ENCODE measurements at places on chromosomes 13 and 19. TPM values are rescaled to one million over a fixed set of nuclear protein-coding genes. Genes with fewer than 3 reads are reported as not detected.

DNA sequence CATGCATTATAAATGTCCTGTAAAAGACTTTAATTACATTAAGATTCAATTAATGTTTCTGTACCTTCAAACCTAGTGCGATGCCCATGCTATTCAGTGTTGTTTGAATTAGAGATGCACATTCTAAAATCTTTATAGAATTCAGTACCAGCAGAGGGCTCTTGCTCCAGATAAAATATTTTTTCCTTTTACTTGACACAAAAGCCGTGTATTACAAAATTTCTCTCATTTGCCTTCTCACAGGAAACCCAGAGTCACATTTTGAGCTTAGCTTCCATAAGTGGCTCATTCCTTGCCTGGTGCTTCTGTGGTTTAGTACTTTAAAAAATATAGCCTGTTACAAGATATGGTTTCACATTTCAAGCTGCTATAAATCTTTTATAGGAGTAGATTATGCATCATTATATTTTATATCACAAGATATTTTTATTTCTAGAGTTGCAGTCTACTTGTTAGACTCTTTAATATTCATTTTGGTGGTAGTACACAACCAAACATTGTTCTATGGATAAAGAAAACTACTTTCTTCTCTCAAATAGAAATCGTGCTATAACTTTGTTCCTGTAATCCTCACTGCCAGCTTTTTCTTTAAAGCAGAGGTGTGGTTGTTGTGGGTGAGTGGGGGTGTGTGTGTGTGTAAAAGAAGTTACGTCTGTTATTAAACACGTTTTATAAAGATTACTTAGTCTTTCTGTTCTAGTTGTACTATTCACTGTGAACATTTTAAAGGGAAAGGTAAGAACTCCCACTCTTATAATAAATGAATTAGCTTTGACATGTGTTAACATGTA, 101.4 kb downstream of the RNF17 start:
- peak; percentile 5 for DNase-seq

GRCh38 chr13:36758345-36758744, 60.7 kb upstream of the RFXAP start:
- no peak for DNase-seq

The APOC4 gene
- total RNA-seq = not detected

- no peak for DNase-seq
These were observed 12.1 kb downstream of the HSPH1 start for GRCh38 chr13:31149604-31150003.

The ACP4 gene
- not detected for total RNA-seq

- DNase-seq = peak; percentile 67
These were observed 23.6 kb downstream of the SOHLH2 start for GRCh38 chr13:36190771-36191170.

The ZNF575 gene
- total RNA-seq = not detected

DNA sequence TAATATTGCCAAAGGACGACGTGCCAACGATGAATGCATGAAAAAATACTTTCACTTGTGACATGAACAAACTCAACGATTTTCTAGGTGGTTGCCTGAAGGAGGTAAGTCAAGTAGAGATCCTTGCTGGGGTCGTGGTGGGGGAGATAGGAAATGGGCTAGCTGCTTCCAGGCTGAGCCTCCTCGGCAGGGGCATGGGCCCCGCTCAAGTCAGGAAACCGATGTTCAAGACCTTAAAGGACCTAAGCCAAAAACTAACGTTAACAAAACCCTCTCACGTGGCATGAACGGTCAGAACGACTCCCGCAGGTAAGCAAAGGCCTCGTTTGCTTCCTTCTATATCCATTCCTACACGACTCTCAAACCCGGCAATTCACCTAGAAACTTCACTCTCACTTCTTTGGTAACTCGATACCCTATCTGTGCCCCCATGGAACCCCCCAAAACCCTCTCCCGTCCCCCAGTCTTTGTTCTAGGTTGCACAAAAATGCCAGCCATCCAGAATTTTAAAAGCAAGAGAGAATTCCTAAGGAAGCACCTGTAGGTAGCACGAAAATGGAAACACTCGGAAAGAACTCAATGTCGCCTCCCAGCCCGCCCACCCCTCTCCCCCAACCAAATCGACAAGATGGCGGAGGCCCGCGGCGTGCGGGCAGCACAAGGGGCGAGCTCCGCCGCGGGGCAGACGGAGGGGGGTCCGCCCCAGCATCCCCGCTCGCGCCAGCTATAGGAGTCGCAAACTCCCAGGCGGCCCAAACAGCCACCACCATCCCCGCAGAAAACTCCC, 13.6 kb downstream of the ACP4 start:
- no peak for DNase-seq

DNA sequence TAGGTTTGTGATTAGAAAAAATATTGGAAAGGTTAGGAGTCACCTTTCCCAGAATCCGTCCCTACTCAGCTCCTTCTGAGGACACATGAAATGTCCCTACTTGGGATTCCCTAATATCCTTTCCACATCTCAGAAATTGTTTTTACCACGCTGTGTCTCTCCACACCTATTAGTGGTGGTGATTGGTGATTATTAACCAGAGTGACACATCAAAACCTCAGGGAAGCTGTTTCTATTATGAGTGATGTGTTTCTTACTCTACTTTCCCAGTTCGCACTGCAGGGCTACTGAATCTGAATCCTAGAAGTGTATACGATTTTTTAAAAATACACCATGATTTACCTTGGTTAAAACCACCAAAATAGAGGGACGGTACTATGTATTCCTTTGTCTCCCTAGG, 460.8 kb downstream of the TBC1D4 start:
- DNase-seq = no peak

DNA sequence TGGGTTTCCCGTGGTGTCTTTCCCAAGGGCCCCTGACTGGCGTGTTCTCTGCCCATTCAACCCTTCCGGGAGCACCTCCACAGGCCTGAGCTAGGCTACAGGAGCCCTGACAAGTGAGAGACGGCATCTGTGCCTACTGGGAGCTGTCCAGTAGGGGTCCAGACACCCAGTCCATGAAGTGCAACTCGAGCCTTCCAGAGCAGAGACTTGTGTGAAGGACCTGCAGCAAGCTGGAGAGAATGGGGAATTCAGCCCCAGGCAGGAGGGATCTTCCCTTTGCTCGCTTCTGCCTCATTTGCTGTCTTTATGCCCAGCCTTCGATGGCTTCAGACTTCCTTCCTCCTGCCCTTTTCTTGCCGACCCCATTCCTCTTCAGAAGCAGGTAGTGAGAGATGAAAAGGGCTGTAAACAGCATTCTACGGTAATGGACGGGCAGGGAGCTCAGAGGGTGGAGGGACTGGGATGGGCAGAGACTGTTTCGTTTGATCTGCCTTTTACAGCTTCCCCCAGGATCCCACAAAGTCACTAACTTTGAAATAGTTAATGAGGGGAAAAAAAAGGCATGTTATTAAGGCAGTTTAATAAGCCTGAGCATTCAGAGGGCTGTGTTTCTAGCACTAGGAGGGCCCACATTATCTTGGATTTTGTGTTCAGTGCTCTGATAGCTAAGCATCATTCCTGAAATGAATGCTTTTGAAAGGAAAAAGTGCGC, 327.6 kb downstream of the FGF9 start:
- DNase-seq = no peak

DNA sequence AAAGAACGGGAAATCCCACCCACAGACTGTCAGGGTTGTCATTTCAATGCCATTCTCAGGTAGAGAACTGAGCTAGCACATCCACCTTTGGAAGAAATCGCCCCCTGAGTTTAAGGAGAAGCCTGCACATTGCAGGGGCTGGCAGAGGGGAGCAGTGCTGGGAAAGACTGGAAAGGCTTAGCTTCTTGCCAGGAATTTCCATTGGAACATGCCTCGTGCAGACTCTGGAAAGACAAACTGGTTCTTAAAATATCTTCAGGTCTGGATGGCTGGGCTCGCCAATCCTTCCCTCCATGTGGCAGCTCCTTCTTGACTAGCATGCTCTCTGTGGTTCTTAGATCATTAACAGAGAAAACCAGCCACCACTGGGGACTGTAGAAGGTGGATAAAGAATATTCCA, 414.1 kb downstream of the TSHZ3 start:
- DNase-seq = no peak

- DNase-seq = no peak
These were observed 31.2 kb upstream of the EPHX3 start for GRCh38 chr19:15263361-15263985.

- no peak for DNase-seq
These were observed 1.1 kb downstream of the CCDC97 start for GRCh38 chr19:41311072-41311471.

DNA sequence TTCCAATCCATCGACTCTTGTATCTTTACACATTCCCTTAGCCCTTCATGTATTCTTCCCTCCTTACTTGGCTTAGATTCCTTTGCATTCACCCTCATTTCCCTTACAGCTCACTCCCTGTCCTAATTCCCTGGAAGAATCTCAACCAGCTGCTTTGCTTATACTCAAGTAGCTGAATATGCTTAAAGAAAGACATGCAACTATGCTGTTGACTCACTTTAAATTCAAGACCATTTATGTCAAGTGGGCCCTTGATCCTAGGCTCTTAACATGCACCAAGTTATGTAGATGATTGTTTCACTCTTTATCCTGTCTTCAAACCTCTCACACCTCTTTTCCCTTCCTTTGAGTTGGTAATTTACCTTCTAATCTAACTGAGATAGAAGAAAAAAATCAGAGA, 7.4 kb downstream of the CCDC122 start:
- no peak for DNase-seq

DNA sequence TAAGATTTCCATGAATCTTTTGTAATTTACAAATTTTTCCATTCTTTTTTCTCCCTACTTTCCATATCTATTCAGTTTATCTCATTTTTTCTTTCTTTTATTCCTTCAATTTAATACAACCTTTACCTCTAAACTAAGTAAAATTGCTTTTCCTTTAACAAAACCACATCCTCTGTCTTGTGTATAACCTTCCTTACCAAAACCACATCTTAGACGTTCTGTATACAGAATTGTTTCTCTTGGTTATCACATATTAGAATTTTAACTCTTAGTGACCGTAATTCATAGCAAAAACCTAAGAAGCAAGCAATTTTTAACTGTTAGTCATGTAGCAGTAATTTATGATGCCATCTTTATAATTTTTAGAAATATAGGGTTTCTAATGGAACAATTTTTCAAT, 15.0 kb downstream of the PPP5C start:
- DNase-seq = no peak

The ZNF763 gene
- 0.69 TPM for total RNA-seq

DNA sequence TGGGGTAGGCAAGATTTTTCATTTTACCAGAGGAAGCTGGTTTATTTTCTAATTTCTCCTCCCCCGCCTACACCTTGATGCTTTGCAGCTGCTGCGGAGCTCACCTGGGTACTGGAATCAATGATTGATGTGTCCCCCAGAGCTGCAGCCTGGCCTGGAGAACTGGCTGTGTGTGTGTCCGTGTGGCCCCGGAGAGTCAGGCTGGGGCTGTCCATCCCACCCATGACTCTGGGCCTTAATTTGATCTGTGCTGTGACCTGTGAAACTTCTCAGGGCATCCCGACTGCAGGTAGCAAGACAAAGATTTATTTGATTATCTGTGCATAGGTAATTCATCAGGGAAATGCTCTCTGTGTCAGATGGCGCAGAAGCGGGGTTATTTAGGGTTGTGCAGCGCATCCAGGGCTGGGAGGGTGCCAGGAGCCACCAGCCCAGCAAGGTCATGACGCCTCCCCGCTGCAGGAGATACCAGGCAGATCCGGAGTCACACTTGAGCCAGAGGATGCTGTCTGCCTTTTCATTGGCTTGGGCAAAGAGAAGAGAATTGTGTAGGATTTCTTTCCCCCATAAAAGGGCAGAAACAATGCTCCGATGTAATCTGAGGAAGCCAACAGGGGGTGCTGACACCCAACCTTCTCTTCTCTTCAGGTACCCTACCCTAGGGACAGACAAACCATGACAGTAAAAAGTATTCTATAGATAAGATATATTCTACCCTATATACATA, 346.6 kb downstream of the TSHZ3 start:
- no peak for DNase-seq

DNA sequence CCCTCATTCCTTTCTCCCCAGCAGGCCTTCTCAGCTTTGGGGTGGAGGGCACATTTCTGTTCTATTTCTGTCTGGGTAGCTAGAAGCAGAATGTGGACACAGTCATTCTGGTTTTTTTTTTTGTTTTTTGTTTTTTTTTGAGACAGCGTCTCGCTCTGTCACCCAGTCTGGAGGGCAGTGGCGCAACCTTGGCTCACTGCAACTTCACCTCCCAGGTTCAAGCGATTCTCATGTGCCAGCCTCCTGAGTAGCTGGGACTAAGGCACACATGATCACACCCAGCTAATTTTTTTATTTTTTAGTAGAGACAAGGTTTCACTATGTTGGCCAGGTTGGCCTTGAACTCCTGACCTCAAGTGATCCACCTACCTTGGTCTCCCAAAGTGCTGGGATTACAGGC, 20.3 kb downstream of the CLPTM1 start:
- DNase-seq = no peak

The ZNF285 gene
- total RNA-seq = 2.2 TPM

The CD37 gene
- total RNA-seq = not detected

Data from LHCN-M2 (cell line).